ENCODE measurements at places on chromosomes 12 and 14. TPM values are rescaled to one million over a fixed set of nuclear protein-coding genes. Genes with fewer than 3 reads are reported as not detected.

Gene NKX2-1
- not detected for total RNA-seq

Gene SLC6A12
- 0.14 TPM for total RNA-seq

Gene SALL2
- 4.9 TPM for total RNA-seq

GRCh38 chr14:37819155-37820015 lies 224.0 kb downstream of the TTC6 start:
- no peak for DNase-seq

DNA sequence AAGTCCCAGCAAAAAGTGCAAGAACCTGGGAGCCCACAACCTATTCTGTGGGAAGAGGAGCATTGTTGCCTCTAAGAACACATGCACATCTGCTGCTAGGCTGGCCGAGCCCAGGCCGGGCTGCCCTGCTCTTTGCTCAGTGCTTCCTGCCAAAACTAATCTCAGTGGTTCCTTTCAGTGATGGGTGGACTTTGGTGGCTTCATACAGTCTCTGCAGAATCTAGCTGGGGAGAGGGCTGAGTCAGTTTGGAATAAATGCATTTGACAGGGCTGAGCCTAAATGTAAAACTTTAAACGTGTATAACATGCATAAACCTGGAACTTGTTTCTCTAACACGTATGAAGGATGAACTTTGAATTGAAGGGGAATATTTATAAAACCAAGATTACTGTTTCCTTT lies 44.6 kb downstream of the CCDC177 start:
- no peak for DNase-seq

- no peak for DNase-seq
Measured at GRCh38 chr14:54108481-54109471, 152.2 kb upstream of the BMP4 start.

DNA sequence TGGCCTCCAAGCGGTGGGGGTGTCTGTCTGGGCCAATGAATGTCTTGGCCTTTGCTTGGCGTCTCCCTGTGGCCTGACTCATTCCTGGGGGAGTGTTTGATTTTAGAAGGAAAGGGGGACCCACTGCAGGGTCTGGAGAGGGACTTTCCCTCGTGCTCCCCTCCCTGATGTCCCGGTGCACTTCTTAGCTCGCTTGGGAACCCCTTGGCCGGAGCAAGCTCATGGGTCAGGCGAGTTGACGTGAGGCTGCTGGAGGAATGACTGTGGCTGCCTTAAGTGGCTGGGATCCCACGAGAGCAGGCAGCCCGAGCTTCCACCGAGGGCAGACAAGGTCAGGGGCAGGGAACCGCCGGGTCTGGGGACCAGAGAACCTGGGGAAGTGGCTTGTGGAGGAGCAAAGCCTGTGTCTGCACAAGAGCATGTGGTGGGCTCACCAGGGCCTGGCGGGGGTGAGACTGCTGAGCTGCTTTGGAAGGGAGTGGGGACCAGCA lies 218.4 kb upstream of the C14orf180 start:
- DNase-seq: no peak

- DNase-seq: no peak
Measured at GRCh38 chr14:67477926-67478799, 10.4 kb downstream of the TMEM229B start.

DNA sequence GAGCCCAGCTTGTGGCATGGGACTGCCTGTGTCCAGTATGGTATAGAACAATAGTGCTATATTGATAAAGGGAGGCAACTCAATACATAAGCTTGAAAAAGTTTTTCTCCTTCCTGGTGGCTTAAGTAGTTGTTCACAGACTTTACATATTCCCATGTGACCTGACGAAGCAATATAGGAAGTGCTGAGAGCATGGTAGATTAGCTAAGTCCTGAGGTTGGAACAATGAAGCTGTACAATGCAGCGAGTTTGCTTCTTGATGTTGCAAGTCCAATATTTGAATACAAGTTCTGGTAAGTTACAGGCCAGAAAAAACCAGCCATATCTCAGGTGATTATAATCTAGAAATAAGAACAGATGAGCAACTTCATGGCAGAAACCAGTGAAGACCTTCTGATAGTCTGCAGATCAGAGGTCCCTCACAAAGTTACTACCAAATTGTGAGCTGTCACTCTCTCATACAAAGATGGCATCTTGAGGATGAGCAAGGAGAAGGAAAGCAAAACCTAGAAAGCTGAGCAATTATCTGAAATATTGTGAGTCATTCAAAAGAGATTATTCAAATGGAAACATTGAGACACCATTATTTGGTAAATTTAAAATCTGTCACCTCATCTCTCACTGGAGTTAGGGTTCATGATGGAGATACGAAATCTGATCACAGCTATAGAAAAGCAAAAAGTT lies 72.9 kb upstream of the BTG1 start:
- no peak for DNase-seq

- DNase-seq: no peak
Measured at GRCh38 chr12:119179335-119180021, 747 bp downstream of the HSPB8 start.

GRCh38 chr12:33439587-33440011 lies at the start of gene SYT10:
SYT10 (minus strand) TSS chr12:33439819; CDS start chr12:33439522, 297 bp downstream.
- no peak for DNase-seq
